Mesenchymal stem cell (in vitro differentiated cells and primary cell): ENCODE measurements at places on chromosomes 16 and 17.

DNA sequence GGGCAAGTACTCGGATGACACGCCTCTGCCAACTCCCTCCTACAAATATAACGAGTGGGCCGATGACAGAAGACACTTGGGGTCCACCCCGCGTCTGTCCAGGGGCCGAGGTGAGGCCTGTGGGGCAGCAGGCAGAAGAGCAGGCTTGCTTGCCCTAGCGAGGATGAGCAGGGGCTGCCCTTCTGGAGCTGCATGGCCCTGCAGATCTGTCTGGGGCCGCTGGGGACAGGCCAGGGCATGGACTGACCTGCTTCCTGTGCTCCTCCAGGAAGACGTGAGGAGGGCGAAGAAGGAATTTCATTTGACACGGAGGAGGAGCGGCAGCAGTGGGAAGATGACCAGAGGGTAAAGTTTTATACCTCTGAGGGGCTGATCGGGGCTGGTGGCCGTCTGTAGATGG lies 5.3 kb downstream of the DHX38 start:
- peaks cover 80% of the 10 kb centered on the region for H3K36me3 ChIP-seq
- no peak for DNase-seq
- no peak overlapping the region for H3K27ac ChIP-seq
- H3K4me1 ChIP-seq, result peaks cover 8% of the 10 kb centered on the region
- H3K27me3 ChIP-seq, result no peaks in the 10 kb centered on the region

DNA sequence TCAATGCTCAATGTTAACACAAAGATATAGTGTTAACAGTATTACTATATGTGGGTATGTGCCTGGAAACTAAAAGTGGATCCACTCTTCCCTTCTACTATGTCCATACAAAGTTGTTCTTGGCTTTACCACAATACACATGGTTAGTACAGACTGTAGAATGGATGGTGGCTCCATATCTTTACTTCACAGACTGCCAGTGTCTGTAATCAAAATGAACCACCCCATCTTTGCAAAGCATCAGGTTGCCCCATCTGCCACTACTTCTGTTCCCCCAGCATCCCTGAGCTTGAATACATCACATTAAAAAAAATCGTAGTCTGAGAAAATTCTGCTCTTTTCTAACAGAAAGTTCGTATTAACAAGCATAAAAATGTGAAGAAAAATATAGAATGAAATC lies 30.0 kb downstream of the USP32 start:
- H3K4me1 ChIP-seq, result peaks cover 3% of the 10 kb centered on the region
- no peak for DNase-seq
- no peaks in the 10 kb centered on the region for H3K36me3 ChIP-seq
- H3K4me3 ChIP-seq, result no peak overlapping the region
- no peak overlapping the region for H3K27ac ChIP-seq

DNA sequence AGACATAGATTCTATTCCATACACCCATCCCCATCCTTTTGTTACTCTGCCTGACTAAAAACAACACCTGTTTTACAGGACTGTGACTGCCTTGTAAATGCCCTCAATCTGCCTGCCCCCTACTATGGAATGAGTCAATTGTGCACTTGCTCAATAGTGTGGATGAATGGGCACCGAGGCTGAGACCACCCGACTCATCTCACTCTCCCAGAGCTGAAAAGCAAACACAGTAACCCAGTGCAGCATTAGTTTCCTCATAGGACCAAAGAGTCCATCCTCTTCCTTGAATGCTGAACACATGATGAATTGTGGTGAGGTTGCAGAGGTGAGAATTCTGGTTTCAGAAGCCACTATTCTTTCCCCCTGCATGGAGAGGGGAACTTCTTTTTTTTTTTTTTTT lies 233.7 kb downstream of the ZFHX3 start:
- H3K36me3 ChIP-seq, result peaks cover 13% of the 10 kb centered on the region
- DNase-seq, result no peak
- no peaks in the 10 kb centered on the region for H3K27me3 ChIP-seq
- H3K27ac ChIP-seq, result no peak overlapping the region
- peaks cover 2% of the 10 kb centered on the region for H3K4me1 ChIP-seq

- no peaks in the 10 kb centered on the region for H3K36me3 ChIP-seq
- DNase-seq, result peak; percentile 1
- no peaks in the 10 kb centered on the region for H3K4me1 ChIP-seq
- no peak overlapping the region for H3K4me3 ChIP-seq
- no peak overlapping the region for H3K27ac ChIP-seq
Measured at GRCh38 chr16:75965504-75966374, 239.4 kb upstream of the CPHXL start.

- H3K27ac ChIP-seq, result no peak overlapping the region
- DNase-seq, result peak; percentile 79
- no peak overlapping the region for H3K4me3 ChIP-seq
- H3K36me3 ChIP-seq, result peaks cover 17% of the 10 kb centered on the region
- H3K27me3 ChIP-seq, result no peaks in the 10 kb centered on the region
Measured at GRCh38 chr17:45640141-45640850, 143.8 kb upstream of the CRHR1 start.

DNA sequence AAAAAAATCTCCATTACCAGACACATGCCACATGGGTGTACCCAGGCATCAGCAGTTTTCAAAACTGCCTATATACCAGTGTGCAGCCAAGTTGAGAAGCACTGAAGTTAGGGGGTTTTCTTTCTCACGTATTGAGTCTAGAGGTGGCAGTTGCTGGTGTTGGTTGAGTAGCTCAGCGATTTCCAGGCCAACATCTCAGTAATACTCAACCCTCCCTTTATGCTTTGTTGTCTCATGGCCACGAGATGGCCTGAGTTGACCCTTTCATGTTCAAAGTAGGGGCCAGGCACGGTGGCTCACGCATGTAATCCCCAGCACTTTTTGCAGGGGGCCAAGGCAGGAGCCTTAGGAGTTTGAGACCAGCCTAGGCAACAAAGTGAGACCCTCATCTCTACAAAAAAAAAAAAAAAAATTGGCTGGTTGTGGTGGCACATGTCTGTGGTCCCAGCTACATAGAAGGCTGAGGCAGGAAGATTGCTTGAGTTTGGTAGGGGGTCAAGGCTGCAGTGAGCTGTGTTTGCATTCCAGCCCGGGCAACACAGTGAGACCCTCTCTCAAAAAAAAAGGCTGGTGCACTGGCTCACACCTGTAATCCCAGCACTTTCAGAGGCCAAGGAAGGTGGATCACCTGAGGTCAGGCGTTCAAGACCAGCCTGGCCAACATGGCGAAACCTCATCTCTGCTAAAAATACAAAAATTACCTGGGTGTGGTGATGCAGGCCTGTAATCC lies 10.8 kb downstream of the LRRC3C start:
- no peaks in the 10 kb centered on the region for H3K36me3 ChIP-seq
- no peak overlapping the region for H3K27ac ChIP-seq
- H3K27me3 ChIP-seq, result peaks cover 8% of the 10 kb centered on the region
- H3K4me1 ChIP-seq, result peaks cover 9% of the 10 kb centered on the region
- DNase-seq, result no peak

DNA sequence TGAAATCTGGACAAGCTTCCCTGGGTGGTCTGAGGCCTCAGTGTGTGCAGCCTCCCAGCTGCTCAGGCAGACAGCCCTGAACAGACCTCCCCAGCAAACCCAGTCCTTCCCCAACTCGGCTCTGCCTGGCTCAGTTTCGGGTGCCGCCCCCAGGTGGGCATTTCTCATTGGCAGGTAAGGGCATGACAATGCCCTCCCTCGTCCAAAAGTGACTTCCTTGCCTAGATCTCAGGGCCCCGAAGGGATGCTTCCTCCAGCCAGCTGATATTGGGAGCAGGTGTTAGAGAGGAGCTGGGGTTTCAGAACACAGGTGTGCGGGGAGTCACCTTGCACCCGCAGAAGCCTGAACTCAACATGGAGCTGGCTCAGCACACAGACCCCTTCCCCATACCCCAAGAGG lies 3.8 kb upstream of the PPL start:
- no peaks in the 10 kb centered on the region for H3K27me3 ChIP-seq
- peaks cover 54% of the 10 kb centered on the region for H3K4me1 ChIP-seq
- no peak for DNase-seq
- H3K27ac ChIP-seq, result no peak overlapping the region
- no peaks in the 10 kb centered on the region for H3K36me3 ChIP-seq
- no peak overlapping the region for H3K4me3 ChIP-seq

DNA sequence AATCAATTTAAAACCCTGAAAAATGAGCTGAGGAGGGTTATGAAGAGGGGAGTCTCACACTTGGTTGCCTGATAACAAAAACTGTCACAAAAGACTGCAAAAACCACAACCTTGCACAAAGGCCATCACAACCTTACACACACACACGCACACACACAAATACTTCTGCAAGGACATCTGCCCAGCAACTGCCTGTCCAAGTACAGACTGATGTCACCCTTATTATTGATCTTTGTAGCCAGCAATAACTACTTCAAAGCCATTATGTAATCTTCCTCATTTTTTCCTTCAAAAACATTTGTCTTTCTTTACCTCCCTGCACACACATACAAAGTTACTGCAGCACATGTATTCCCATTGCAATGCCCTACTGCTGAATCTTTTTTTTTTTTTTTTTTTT lies 253.2 kb upstream of the HSBP1 start:
- no peak overlapping the region for H3K27ac ChIP-seq
- no peaks in the 10 kb centered on the region for H3K36me3 ChIP-seq
- H3K4me1 ChIP-seq, result peaks cover 2% of the 10 kb centered on the region
- no peaks in the 10 kb centered on the region for H3K27me3 ChIP-seq
- no peak overlapping the region for H3K4me3 ChIP-seq
- no peak for DNase-seq

DNA sequence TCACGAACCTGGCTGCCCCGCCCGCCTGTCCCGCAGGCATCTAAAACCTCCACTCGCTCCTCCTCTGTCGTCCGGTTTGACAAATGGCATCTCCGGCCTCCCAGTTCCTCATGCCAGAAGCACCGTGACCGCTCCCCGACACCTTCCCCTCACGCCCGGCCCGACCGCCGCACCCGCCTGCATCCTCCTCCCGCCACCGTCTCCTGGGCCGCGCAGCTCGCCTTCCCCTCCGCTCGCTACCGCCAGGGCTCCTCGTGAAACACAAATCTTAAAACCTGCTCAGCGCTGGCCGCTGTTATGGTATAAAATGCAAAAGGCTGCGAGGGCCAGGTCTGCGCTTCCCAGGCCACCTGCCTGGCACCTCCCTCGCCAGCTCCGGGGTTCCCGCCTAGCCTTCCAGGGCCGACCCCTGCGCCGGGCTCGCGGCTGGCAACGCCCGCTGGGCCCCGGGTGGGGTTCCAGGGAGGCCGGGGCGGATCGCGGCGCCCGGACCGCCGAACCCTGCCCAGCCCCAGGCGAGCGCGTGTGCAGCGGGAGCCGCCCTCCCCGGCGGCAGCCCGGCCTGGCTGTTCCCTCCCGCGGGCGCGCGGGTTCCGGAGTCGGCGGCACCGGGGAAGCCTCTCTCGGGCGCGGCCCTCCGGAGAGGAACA lies 488 bp downstream of the SPSB3 start:
- H3K36me3 ChIP-seq, result peaks cover 40% of the 10 kb centered on the region
- H3K27me3 ChIP-seq, result no peaks in the 10 kb centered on the region
- H3K4me1 ChIP-seq, result peaks cover 42% of the 10 kb centered on the region
- peak; percentile 41 for DNase-seq
- no peak overlapping the region for H3K27ac ChIP-seq
- peak overlapping the region; percentile 87 for H3K4me3 ChIP-seq

DNA sequence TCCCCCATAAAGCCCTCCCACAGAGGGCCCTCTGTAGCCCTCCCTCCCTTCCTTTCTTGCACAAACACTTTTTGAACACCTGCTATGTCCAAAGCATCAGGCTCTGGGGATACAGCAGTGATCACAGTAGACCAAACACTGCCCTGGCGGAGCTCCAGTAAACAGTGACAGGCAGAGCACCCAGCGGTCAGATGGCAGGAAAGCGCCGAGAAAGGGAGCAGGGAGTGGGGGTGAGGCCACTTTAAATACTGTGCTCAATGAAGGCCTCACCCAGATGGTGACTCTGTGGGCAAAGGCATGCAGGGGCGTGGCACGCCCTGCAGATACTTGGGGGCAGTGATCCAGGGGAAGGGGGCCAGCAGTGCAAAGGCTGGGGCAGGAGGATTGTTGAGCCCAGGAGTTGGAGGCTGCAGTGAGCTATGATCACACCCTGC lies 7.6 kb downstream of the PRR29 start:
- peaks cover 6% of the 10 kb centered on the region for H3K4me1 ChIP-seq
- no peak overlapping the region for H3K4me3 ChIP-seq
- no peak overlapping the region for H3K27ac ChIP-seq
- DNase-seq, result no peak

DNA sequence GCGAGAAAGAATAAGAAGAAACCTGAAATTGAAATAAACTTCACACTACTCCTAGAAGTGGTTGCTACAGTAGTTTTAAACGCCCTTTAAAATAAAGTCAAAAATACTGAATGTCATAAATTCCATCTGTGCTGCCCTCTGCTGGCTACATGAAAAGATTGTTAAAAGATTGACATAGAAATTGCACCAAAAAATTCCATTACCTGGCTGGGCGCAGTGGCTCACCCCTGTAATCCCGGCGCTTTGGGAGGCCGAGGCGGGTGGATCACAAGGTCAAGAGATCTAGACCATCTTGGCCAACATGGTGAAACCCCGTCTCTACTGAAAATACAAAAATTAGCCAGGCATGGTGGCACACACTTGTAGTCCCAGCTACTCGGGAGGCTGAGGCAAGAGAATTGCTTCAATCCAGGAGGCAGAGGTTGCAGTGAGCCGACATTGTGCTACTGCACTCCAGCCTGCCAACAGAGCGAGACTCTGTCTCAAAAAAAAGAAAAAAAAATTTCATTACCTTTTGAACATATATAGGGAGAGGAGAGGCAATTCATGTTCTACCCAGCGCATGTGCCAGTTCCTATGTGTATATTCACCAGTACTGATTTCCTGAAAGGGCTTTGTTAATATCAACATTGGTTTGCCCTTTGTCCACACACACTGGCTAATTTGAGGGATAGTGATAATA lies 36.5 kb downstream of the CYTH1 start:
- H3K36me3 ChIP-seq, result peaks cover 3% of the 10 kb centered on the region
- no peak overlapping the region for H3K4me3 ChIP-seq

- no peak for DNase-seq
- no peaks in the 10 kb centered on the region for H3K27me3 ChIP-seq
- H3K27ac ChIP-seq, result no peak overlapping the region
- H3K4me3 ChIP-seq, result no peak overlapping the region
- no peaks in the 10 kb centered on the region for H3K4me1 ChIP-seq
Measured at GRCh38 chr17:34622862-34623623, 43.7 kb downstream of the TMEM132E start.

- no peaks in the 10 kb centered on the region for H3K4me1 ChIP-seq
- no peaks in the 10 kb centered on the region for H3K27me3 ChIP-seq
- peak; percentile 10 for DNase-seq
- no peak overlapping the region for H3K4me3 ChIP-seq
Measured at GRCh38 chr17:51184124-51184523, 17.9 kb downstream of the NME2 start.

GRCh38 chr17:74597069-74597790 lies 5.1 kb upstream of the CD300LD start:
- no peak overlapping the region for H3K4me3 ChIP-seq
- H3K36me3 ChIP-seq, result no peaks in the 10 kb centered on the region
- H3K4me1 ChIP-seq, result peaks cover 3% of the 10 kb centered on the region

GRCh38 chr16:81669473-81670350 lies 109.4 kb upstream of the PLCG2 start:
- H3K4me1 ChIP-seq, result peaks cover 10% of the 10 kb centered on the region
- DNase-seq, result no peak
- no peaks in the 10 kb centered on the region for H3K27me3 ChIP-seq

- no peaks in the 10 kb centered on the region for H3K36me3 ChIP-seq
- H3K4me1 ChIP-seq, result peaks cover 1% of the 10 kb centered on the region
- peak overlapping the region; percentile 38 for H3K27ac ChIP-seq
- H3K4me3 ChIP-seq, result peak overlapping the region; percentile 55
- H3K27me3 ChIP-seq, result no peaks in the 10 kb centered on the region
- peak; percentile 66 for DNase-seq
Measured at GRCh38 chr16:53952215-53953208, 248.6 kb downstream of the FTO start.
